ENCODE measurements at places on chromosomes 11 and 22.

DNA sequence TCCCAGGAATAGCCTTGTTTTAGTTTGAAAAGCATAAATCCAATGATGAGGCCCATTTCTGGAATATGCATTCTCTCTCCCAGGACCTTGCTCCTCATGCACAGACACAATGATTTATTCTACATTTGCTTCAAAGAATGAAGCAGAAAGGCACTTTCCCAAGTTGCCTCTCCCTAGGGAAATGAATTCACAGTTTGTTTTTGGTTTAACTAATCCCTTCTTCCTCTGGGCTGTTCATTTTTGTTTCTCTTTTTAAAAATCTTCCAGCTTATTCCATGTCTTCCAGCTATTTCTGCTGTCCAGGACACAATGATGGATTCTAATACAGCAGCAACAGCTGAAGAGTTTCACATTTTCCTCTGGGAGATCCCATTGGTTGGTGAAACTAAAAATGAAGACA, 1529.2 kb upstream of the TENM4 start:
- DNase-seq, result no peak

GRCh38 chr22:43837666-43838065, 24.6 kb downstream of the SULT4A1 start:
- DNase-seq, result no peak

DNA sequence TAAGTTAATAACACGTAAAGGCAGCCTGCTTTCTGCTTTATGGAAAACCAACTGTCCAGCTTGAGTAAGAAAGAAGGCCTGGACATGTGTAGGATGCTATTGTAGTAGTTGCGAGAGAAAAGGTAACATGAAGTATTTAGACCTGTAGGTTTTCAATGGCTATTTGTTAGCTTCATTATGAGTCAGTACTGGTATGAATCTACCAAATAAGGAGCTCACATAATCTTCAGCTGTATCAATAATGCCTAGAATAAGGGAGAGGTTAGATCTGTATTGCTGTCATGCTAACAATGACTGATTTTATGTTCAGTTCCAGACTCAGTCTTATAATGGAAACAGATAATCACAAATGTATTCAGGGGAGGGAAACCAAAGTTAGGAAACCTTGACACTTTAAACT, 550.3 kb downstream of the CNTN5 start:
- DNase-seq, result no peak

DNA sequence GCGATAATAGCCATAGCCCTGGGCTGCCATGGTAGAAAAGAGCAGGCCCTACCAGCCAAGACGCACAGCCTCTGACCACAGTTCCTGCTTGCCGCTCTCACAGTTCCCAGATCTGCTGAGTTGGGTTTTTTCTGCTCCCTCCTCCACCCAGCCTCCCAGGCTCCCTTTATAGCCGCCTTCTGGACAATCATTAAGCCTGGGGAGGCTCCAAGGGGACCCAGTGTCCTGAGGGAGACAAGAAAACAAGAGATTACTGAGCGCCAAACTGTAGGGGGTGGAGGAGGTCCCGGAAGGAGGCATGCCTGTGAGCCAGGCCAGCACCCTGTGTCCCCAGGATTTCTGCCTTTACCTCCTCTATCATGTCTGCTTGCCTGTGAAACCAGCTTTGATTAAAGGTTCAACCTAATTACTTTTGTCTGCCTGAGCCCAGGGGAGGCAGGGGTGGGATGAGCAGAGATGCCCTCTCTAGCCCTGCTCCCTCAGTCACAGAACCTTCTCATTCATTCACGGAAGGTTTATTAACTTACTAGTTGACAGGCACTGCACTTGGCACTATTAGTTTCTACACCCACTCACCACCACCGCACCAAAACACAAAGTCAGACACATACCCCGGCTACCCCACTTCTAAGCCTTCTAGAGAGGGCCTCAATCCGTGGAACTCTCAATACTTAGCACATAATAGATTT, 1.2 kb downstream of the SLC37A4 start:
- DNase-seq, result peak; percentile 73

GRCh38 chr11:92129811-92130210, 94.8 kb upstream of the FAT3 start:
- no peak for DNase-seq

- no peak for DNase-seq
Observed at GRCh38 chr11:85472953-85473352, 154.2 kb downstream of the DLG2 start.

DNA sequence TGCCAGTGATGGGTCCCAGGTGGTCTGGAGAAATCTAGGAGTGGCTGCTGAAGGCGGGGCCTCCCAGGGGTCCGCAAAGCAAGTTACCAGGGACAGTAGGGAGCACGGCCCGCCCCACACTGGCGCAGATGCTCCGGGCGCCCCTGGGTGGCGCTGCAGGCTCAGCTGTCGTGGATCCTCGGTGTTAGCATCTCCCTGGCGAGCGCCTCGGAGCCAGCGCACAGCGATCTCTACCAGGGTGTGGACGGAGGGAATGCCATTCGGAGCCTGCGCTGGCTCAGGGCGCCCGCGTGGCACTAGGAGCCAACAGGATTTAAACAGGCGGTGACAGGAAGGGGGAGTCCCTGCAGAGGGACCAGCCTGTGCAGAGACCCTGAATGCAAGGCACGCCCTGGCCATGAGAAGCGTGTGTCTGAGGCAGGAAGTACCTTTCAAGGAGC, 20.2 kb downstream of the FADS3 start:
- peak; percentile 88 for DNase-seq

- no peak for DNase-seq
Observed at GRCh38 chr11:15935373-15935772, 421.0 kb downstream of the SOX6 start.

- DNase-seq, result no peak
Observed at GRCh38 chr11:89327885-89328284, 150.2 kb downstream of the TYR start.

DNA sequence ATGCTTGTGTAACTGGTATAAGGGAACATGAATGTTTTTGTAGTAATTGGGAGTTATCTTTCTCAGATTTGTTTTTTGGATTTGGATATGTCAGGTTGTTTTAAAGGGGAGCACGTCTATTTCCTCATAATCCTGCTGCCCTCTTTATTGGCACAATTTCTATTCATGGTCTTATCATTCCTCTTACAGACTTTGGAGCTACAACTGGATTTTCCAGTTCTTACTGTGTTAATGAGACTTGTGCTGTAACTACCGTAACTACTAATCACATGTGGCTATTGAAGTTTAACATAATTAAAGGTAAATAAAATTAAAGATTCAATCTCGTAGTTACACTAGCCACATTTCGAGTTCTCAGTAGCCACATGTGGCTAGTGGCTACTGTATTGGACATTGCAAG, 1.9 kb downstream of the FDX1 start:
- peak; percentile 23 for DNase-seq

GRCh38 chr11:123519055-123519796, 89.2 kb downstream of the GRAMD1B start:
- DNase-seq, result no peak

DNA sequence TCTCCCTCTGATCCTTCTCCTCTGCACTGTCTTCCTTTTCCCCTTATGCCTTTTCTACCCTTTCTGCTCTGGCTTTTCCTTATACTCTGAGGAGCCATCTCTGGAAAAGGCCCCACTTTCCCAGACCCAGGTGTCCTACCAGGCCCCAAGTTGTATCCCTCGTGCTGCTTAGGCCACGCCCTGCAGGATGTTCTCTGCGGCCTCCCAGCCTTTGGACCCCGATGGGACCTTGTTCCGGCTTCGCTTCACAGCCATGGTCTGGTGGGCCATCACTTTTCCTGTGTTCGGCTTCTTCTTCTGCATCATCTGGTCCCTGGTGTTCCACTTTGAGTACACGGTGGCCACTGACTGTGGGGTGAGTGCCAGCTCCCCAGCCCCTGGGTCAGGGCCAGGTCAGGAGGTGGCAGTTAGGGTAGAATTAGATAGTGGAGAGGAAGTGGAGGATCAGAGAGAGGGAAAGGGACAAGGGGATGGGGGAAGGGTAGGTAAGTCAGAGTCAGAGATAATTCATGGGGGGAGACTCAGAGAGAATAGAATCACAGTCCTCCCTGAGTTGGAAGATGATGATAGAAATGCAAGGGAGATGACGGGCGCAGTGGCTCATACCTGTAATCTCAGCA, 8.9 kb downstream of the PGAP2 start:
- no peak for DNase-seq

DNA sequence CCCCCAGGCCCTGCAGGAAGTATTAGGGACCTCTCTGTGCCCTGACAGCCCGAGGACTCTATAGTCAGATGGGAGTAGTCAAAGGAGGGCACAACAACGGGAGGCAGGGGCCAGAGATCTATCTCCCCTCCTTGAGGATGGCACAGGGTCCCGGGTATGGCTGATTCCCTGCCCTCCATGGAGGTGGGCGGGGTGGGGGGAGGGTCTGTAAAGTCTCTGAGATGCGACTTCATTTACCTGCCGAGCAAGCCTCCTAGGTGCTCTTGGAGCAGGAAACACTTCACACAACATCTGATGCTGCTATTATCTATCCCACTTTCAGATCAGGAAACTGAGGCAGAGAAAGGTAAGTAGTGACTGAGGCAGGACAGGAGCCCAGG, 769 bp upstream of the CDC42EP1 start:
- DNase-seq, result no peak

DNA sequence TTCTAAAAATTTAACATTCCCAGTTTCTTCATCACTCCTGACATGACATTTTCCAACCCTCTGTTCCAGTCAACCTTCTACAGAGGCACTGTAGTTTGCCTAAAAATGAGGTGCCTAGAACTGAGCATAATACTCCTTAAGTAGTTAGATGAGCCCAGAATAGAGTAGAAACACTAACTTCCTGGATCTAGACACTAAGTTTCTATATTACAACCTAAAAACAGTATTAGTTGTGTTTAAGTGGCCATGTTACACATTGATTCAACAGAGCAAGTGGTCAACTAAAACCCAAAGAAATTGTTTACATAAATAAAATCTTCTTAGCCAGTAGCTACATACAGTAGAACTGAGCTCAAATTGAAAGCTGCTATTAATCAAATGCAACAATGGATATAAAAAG, 1.3 kb downstream of the HPS5 start:
- DNase-seq, result no peak

DNA sequence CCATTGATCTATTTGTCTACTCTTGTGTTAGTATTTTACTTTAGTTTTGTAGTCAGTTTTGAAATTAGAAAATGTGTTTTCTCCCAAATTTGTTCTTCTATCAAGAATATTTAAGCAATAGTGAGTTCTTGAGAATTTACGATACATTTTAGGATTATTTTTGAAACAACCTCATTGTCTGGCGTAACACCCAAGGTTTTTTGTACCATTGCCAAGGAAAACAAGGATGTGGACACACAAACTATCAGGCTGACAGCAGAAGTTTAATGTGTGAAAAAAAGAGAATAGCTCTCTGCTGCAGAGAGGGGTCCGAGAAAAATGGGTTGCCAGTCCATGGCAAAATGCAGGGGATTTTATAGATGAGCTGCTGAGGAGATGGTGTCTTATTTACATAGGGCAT, 865.1 kb upstream of the CNTN5 start:
- no peak for DNase-seq

GRCh38 chr11:27367881-27368280, 4.9 kb upstream of the CCDC34 start:
- no peak for DNase-seq

GRCh38 chr22:39625569-39626537, 55.3 kb downstream of the CACNA1I start:
- no peak for DNase-seq

GRCh38 chr11:70608568-70609470, 210.5 kb downstream of the CTTN start:
- peak; percentile 57 for DNase-seq

DNA sequence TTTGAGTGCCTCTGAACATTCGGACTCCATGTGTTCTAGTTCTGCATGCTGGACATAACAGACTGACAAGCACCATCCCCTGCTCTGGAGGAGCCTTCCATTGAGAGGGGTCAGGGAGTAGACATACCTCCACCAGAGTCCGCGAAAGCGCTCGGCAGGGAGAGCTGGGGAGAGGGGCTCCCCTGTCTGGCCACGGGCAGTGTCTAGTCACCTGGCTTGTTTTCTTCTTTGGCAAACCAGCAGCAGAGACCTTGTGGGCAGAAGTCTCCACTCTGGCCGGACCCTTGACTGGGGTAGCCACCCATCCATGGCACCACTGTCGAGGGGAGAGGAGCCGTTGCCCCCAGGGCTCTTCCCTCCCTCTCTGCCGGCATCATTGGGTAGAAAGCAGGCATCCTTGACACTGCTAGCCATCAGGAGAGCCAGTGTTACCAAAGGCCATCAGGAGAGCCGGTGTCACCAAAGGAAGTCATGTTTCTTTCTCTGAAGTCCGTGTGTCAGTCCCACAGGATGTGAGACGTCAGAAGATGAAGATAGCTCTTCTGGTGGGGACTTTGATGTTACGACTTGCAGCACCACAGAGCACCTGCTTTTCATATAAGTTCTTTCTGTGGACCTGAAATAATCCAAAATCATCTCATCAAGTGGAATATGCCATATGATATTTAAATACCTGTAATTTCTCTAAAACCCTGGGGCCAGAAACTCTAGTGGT, 305.6 kb downstream of the TBC1D22A start:
- DNase-seq, result no peak

GRCh38 chr11:94472916-94473799, 20.5 kb downstream of the MRE11 start:
- no peak for DNase-seq

DNA sequence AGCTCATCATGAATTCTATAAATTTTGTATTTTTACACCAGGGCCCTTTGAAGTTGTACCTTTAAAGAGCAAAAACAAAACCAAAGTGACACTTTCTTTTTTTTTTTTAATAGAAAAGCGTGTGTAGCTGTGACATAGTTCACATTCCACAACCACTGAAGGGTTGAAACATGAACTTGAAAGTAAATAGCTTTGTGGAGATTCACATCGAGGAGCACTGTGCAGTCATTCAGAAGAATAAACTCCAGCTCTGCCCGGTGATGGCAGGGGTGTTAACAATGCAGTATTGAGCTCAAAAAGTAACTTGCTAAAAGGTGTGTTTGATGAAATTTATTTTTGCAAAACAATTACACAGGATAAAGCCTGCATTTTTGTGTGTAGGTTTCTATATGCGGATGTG, 1166.2 kb downstream of the TBC1D22A start:
- DNase-seq, result no peak

DNA sequence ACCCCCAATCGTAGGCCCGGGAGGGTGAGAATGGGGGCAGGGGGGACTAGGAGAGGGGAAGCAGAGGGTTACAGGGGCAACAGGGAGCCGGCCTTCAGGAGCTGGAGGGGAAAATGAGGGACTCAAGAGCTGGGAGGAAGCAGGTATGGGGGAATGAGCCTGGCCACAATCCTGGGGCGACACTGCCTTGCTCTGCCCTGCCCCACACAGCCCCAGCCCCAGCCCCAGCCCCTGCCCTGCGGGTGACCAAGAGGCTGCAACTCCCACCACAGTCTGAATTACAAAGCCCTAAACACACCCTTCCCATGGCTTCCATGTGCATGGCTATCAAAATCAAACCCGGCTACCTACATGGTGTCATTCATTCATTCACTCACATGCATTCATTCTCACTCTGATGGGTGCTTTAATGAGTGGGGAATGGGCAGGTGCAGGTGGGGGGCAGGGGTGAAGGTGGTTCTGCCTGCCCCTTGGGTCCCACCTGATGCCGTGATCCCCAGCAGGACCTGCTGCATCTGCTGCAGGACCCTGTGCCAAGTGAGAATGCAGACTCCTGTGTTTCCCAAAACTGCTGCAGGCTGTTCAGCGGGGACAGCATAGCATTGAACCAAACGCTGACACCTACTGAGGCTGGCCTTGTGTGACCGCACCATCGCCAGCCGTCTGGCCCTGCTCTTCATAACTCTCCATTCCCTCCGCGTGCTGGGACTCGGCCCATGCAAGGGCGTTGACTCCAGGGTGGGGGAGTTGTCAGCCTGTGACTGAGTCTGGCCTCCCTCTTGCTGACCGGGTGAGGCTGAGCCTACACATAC, 9.5 kb upstream of the LINC01488 start:
- peak; percentile 50 for DNase-seq

- DNase-seq, result peak; percentile 8
Observed at GRCh38 chr11:37026326-37026725, 428.3 kb upstream of the RAG2 start.

Measured in kidney (tissue), 22 donors.